Type B pancreatic cell (in vitro differentiated cells): ENCODE measurements at places on chromosomes 1 and 21. TPM values are rescaled to one million over a fixed set of nuclear protein-coding genes. Genes with fewer than 3 reads are reported as not detected.

DNA sequence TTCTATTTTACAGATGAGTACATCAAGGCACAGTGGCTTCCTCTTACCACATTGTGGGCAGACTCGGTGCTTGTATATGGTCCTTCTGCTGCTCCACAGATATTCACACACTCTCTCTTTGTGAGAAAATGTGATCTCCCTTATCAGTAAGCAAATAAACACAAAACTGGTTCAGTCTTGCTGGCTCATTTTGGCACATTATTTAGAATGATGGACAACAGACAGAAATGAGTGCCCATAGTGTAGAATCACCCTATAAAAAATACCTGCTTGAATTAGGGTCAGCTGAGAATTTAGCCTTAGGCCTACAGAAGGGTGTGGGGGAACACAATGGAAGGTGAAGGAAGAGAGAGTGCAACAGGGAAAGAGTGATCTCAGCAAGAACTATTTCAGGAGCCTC lies 423.1 kb downstream of the HLX start:
- no peak overlapping the region for H3K27ac ChIP-seq
- no peak for DNase-seq
- H3K36me3 ChIP-seq: no peaks in the 10 kb centered on the region
- H3K4me3 ChIP-seq: no peak overlapping the region
- H3K27me3 ChIP-seq: peaks cover 9% of the 10 kb centered on the region

GRCh38 chr1:202130816-202131522 lies 8.3 kb downstream of the GPR37L1 start:
- DNase-seq: no peak
- no peak overlapping the region for H3K4me3 ChIP-seq
- no peak overlapping the region for H3K27ac ChIP-seq
- H3K36me3 ChIP-seq: no peaks in the 10 kb centered on the region

- no peak overlapping the region for H3K27ac ChIP-seq
- no peak overlapping the region for H3K4me3 ChIP-seq
- H3K4me1 ChIP-seq: peaks cover 34% of the 10 kb centered on the region
- DNase-seq: no peak
- H3K36me3 ChIP-seq: no peaks in the 10 kb centered on the region
- H3K27me3 ChIP-seq: no peaks in the 10 kb centered on the region
Measured at GRCh38 chr1:150168960-150169601, 19.4 kb downstream of the PLEKHO1 start.

GRCh38 chr1:155181371-155182051 lies 7.9 kb downstream of the TRIM46 start:
- DNase-seq: no peak
- H3K27ac ChIP-seq: no peak overlapping the region
- H3K36me3 ChIP-seq: no peaks in the 10 kb centered on the region
- peaks cover 7% of the 10 kb centered on the region for H3K4me1 ChIP-seq

DNA sequence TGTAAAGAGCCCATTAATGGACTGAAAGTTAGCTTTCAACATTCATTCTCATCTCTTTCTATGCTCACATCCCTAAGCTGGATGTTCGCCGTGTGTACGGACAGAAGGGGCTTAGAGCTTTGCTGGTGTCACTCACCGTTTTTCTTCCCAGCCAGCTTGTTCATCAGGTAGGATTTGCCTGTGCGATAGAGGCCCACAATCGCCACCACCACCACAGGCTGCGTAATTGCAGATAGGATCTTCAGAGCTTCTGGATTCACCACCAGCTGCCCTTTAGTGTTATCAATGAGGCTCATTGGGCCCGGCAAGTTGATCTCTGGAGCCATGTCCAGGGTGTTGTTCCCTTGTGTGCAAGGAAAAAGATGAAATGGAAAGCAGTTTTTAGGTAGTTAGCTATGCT lies 4.3 kb downstream of the GBP2 start:
- H3K27ac ChIP-seq: no peak overlapping the region
- H3K4me1 ChIP-seq: peaks cover 11% of the 10 kb centered on the region
- DNase-seq: no peak
- H3K27me3 ChIP-seq: no peaks in the 10 kb centered on the region
- H3K4me3 ChIP-seq: no peak overlapping the region
- H3K36me3 ChIP-seq: no peaks in the 10 kb centered on the region

DNA sequence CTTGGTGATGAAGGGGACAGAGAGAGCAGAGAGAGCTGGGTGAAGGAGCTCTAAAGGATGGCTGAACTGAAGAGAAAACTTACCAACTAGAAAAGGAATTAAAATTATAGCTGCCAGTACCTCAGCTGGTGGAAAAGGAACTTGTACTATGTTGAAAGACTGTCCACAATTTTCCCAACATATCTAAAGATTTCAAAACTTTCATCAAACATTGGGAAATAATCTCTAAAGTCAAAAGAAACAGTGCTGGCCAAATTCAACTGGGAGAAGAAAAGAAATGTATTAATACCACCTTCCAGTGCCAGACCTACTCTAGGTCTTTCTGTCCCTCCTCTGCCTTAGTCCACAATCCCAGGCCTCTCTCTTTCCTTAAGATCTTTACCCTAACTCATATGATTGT lies 6.1 kb downstream of the SMG5 start:
- no peaks in the 10 kb centered on the region for H3K27me3 ChIP-seq
- no peak for DNase-seq
- peaks cover 11% of the 10 kb centered on the region for H3K4me1 ChIP-seq
- H3K36me3 ChIP-seq: peaks cover 34% of the 10 kb centered on the region

GRCh38 chr1:153261281-153262069 lies 2.0 kb downstream of the LORICRIN start:
- no peaks in the 10 kb centered on the region for H3K36me3 ChIP-seq
- H3K4me1 ChIP-seq: peaks cover 5% of the 10 kb centered on the region
- DNase-seq: no peak

DNA sequence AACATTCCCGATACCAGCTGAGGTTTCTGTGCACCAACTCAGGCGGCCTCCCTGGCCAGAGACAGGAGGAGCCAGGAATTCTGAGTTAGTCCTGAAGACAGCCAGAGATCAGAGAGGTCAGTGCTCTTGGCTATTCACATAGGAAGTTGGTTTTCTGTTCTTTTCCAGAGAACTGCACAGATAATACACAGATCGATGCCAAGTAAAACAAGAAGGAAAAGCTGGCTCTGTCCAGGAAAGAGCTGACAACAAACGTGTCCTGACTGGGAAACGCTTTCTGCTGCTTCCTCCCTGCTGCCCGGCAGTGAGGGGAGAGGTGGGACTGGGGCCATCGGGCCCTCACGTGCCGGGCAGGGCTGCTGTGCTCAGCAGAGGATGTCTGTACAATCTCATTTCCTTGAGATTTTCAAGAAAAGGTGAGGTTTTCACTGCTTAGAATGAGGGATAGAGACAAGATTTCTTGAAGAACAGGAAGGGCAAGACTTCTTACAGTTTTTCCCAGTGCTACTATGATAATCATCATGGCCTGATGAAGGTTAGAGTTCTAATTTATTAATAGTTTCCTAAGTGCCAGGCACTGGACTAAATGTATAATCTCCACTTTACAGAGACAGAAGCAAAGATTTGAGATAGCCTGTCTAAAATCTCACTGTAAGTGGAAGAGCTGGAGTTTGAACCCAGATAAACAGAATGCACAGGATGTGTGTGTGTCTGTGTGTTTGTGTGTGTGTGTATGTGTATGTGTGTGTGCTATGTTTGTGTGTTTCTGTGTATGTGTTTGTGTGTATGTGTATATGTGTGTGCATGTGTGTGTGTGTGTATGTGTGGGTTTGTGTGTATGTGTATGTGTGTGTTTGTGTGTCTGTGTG lies 211.0 kb upstream of the RAB4A start:
- H3K27ac ChIP-seq: peak overlapping the region; percentile 77
- H3K36me3 ChIP-seq: no peaks in the 10 kb centered on the region
- H3K27me3 ChIP-seq: no peaks in the 10 kb centered on the region
- H3K4me3 ChIP-seq: peak overlapping the region; percentile 2
- no peak for DNase-seq

GRCh38 chr1:101013776-101014175 lies 11.8 kb downstream of the DPH5 start:
- DNase-seq: no peak
- no peaks in the 10 kb centered on the region for H3K27me3 ChIP-seq
- H3K27ac ChIP-seq: no peak overlapping the region
- no peak overlapping the region for H3K4me3 ChIP-seq
- H3K4me1 ChIP-seq: no peaks in the 10 kb centered on the region

RYR2 gene
- 0.58 and 1.0 TPM in 2 replicates for total RNA-seq

DNA sequence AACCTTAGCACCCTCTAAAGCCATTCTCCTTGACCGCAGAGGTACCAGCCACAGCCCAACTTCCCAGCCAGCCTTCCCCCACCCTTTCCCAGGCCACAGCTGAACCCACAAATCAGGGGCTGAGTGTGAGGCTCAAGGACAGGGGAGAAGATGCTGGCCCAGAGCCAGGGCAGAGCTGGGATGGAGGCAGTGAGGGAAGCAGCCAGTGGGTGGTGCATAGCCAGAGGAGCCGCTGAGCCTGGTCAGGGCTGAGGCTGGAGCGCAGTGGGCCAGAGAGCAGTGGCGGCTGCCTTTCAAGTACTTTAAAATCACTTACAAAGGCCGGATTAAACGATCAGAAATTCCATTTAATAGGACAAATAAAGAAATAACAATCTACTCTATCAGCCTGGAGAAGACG lies 36.3 kb downstream of the DMAP1 start:
- peaks cover 11% of the 10 kb centered on the region for H3K36me3 ChIP-seq
- H3K27ac ChIP-seq: no peak overlapping the region
- H3K4me3 ChIP-seq: no peak overlapping the region
- DNase-seq: no peak
- H3K4me1 ChIP-seq: peaks cover 22% of the 10 kb centered on the region

MRPS14 gene
- 32.0 and 35.7 TPM in 2 replicates for total RNA-seq

DNA sequence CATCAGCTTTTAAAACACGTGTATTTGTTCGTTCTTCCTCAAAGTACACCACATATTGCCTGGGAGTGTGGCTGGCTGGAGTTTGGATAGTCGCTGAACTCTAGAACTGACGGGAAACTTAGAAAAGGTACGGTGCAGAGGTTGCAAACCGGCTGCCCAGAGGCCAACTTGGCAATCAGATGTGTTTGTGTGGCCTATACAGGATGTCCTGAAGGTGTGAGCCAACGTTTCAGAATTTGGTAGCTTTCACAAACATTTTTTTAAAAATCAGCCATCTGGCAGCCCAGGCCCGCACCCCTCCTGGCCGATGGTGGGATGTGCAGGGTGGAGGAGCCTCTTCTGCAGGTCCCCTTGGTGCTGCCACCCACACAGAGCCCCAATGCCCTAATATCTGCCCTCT lies 73.6 kb upstream of the SLC25A33 start:
- peaks cover 10% of the 10 kb centered on the region for H3K4me1 ChIP-seq
- H3K27ac ChIP-seq: no peak overlapping the region
- H3K4me3 ChIP-seq: no peak overlapping the region
- DNase-seq: no peak
- H3K27me3 ChIP-seq: peaks cover 6% of the 10 kb centered on the region

INAVA gene
- total RNA-seq: 37.6 and 38.4 TPM in 2 replicates

DNA sequence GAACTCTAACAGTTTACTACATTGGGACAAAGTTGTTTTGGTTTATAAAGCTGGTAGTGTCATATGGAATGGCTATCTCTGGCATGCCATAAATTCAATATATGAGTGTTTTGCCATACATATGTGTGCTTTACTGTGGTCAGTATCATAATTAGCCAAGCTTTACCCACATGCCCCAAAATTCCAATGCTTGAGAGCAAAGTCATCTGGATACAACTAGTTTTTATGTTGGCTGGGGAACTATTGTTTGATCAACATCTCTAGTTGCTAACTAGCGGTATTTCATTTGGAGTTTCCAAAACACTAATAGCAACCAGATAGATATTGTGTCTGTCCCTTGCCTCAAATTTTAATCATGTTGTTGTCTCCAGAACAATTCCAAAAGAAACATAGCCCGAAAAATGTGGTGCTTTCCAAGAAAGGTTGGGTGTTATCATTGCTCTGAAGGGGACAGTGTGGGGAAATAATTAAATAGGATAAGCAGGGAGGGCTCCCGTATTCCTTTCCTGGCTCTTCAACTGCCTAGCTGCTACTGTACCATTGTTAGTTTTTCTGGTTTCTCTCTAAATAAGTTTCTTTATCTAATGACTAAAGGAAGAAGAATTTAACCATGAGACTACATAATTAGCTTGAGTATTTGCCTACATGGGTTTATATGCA lies 136.1 kb downstream of the TGFB2 start:
- H3K4me3 ChIP-seq: no peak overlapping the region
- H3K27ac ChIP-seq: peak overlapping the region; percentile 67
- no peaks in the 10 kb centered on the region for H3K27me3 ChIP-seq
- no peak for DNase-seq

LCA5L gene
- 1.9 and 2.6 TPM in 2 replicates for total RNA-seq

DNA sequence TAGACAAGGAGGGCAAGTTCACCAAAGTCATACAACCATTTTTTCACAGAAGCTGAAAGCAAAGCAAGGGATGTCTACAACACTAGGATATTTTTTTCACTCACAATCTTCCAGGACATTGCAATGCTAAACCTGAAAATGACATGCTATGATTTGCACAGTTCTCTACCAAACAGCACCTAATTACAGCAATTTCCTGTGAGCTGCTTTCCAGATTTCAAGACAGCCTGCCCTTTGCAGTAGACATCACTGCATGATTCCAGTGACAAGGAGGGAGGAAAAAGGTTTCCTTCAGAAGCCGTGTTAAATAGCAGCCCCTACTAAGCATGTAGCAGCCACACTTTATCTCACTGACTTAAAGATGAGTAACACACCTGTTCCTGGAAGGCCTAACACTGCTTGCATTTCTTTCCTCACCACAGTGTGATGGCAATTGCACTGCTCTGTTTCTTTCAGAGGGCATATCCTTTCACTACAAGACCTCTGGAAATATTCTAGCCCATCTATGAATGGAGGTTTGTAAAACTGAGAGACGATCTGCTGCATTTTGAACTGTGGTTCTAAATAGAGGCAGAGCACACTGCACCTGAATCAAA lies 97.1 kb downstream of the DUSP10 start:
- peaks cover 3% of the 10 kb centered on the region for H3K27me3 ChIP-seq
- H3K36me3 ChIP-seq: no peaks in the 10 kb centered on the region
- H3K4me1 ChIP-seq: no peaks in the 10 kb centered on the region

DNA sequence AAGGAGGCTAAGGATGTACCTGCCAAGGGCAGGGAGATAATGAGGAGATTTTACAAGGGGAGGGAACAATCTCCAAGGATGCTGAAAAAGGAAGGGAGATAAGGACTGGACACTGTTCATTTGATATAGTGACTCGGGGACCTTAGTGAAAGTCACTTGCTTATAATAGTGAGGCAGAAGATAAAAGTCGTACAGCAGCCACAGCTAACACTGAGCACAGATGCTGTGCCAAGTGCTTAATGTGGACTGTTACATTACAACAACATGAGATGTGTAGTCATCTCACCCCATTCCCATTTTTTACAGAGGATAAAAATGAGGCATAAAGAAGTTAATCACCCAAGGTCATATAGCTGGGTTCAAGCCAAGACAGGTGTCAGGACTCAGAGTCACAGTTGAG lies 181.9 kb downstream of the FGGY start:
- H3K27ac ChIP-seq: no peak overlapping the region
- no peak overlapping the region for H3K4me3 ChIP-seq
- peaks cover 24% of the 10 kb centered on the region for H3K4me1 ChIP-seq
- peaks cover 9% of the 10 kb centered on the region for H3K36me3 ChIP-seq
- no peaks in the 10 kb centered on the region for H3K27me3 ChIP-seq

- H3K27ac ChIP-seq: no peak overlapping the region
- no peaks in the 10 kb centered on the region for H3K36me3 ChIP-seq
- no peak for DNase-seq
- peaks cover 4% of the 10 kb centered on the region for H3K4me1 ChIP-seq
- no peak overlapping the region for H3K4me3 ChIP-seq
- peaks cover 50% of the 10 kb centered on the region for H3K27me3 ChIP-seq
Measured at GRCh38 chr1:156384007-156384406, 15.0 kb downstream of the RHBG start.

GRCh38 chr1:43757343-43758053 lies 50.2 kb downstream of the ST3GAL3 start:
- H3K4me1 ChIP-seq: peaks cover 6% of the 10 kb centered on the region
- H3K36me3 ChIP-seq: peaks cover 5% of the 10 kb centered on the region
- H3K27ac ChIP-seq: no peak overlapping the region
- no peak for DNase-seq
